ENCODE measurements at places on chromosomes 5 and 9.

- no peak for DNase-seq
Measured at GRCh38 chr9:92637326-92637725, 32.6 kb downstream of the IPPK start.

DNA sequence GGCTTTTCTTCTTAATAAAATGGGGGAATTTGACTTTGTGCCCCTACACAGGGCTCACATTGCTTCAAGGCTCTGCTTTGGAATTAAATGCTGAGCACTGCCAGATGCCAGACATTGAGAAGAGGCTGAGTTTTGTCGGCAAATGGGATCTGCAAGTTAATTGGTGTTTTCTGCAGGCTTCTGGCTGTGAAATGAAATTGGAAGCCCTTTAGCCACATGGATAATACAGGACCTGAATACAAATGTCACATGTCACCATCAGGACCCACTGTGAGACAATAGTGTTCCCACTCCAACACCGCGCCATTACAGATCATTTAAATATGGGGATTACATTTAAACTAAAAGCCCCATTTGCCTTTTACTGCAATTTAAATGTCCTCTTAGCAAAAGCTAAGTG is 164.4 kb downstream of the ZSWIM6 start:
- peak; percentile 51 for DNase-seq

GRCh38 chr5:150778088-150778516 is 455 bp upstream of the SMIM3 start:
- DNase-seq, result no peak

- no peak for DNase-seq
Measured at GRCh38 chr9:75027187-75028107, 646 bp downstream of the CARNMT1 start.

DNA sequence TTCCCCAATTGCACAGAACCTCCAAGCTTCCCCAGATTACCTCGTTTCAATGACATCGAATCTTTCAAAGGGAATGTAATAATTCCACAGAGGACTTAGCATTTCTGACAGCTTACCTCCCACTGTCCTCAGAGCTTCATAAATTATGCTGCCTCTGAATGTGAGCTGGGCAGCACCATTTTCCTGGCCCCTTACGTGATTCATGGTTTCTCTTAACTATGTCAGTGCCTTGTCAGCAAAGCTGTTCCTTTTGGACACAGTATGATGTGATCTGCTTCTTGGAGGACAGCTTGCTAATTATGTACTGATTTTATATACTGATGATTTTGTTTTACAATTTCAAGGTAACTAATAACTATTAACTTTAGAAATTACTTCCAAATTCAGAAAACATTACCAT is 27.7 kb upstream of the SSBP2 start:
- DNase-seq, result no peak

- DNase-seq, result no peak
Measured at GRCh38 chr5:168818558-168818957, 239.4 kb upstream of the PANK3 start.

DNA sequence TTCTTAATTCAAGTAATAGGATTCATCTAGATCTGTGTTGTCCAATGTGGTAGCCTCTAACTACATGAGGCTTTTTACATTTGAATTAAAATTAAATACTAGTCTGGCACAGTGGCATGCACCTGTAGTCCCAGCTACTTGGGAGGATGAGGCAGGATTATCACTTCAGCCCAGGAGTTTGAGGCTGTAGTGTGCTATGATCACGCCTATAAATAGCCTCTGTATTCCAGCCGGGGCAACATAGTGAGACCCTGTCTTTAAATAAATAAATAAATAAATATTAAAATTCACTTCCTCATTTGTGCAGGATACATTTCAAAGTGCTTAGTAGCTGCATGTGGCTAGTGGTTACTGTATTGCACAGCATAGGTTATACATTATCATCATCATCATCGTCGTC is 91.8 kb downstream of the UBE2R2 start:
- DNase-seq, result no peak

- no peak for DNase-seq
Measured at GRCh38 chr9:131385296-131385695, 8.6 kb upstream of the PRRC2B start.

- DNase-seq, result no peak
Measured at GRCh38 chr5:115424446-115424845, 120.1 kb downstream of the FEM1C start.

DNA sequence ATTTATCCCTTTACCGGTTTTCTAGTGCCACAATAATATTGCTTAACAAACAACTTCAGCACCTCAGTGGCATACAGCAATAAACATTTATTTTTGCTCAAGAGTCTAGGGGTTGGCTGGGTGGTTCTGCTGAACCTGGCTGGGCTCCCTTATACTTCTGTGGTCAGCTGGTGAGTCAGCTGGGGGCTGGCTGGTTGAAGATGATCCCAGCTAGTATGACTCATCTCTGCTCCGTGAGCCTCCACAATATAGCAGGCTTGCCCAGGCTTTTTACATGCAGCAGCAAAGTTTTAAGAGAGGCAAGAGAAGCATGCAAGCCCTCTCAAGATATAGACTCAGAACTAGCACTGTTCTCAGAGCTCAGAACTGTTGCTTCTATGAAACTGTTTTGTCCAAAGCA is 523.5 kb upstream of the CLINT1 start:
- no peak for DNase-seq

DNA sequence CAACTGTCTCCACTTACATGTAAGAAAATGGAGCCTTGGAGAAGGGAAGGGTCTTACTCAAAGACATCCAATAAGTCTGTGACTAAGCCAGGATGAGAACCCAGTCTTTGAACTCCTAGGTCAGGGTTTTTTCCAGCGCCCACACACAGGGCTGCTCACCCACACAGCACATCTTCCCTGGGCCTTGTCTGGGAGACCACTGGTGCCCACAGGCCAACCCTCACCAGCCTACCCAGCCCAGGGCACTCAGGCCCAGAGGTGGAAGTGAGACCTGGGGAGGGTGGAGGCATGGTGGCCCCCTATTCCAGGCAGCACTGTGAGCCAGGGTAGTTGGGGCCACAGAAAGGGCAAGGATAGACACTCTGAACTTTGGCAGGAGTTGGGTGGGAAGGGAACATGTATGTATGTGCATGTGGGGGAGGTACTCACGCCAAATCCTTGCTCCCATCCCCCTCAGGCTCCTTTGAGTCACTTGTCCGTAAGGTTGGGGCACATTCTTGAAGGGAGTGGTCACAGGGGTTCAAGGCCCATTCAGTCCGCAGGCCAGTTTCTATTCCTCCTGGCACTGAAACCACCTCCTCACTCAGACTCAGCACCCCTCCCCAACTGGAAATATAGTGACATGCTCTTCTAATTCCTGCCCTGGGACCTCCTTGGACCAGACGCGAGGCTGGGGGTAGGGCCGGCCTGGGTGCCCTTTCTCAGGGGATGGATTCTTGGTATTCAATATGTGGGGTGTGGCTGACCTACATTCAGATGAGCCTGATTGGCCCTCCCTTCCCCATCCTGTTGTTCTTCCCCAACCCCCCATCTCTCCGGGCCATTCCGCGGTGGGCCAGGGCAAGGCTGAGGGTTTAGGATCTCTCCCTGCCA is 2.9 kb upstream of the SLC4A9 start:
- DNase-seq, result no peak

- no peak for DNase-seq
Measured at GRCh38 chr5:124725040-124725434, 21.4 kb downstream of the ZNF608 start.

- no peak for DNase-seq
Measured at GRCh38 chr5:180982008-180982741, 6.5 kb upstream of the BTNL3 start.

DNA sequence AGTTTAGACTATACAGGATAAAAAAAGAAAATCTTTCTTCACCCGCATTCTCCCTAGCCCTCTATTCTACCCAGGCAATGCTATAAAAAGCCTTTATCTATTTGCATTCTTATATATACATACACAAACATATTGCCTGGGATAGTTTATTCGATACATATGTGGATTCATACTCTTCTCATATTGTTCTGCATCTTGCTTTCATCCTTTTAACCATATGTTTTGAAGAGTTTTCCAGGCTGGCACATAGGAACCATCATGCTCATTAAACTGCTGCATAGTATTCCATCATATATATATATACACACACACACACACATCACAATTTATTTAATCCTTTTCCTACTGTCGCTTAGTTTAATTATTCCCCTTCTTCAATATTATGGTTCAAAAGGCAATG is 461.2 kb downstream of the NTRK2 start:
- DNase-seq, result no peak

GRCh38 chr9:113474360-113475028 is 11.0 kb downstream of the RGS3 start:
- DNase-seq, result no peak

- no peak for DNase-seq
Measured at GRCh38 chr5:126122942-126123341, 300.3 kb upstream of the GRAMD2B start.

DNA sequence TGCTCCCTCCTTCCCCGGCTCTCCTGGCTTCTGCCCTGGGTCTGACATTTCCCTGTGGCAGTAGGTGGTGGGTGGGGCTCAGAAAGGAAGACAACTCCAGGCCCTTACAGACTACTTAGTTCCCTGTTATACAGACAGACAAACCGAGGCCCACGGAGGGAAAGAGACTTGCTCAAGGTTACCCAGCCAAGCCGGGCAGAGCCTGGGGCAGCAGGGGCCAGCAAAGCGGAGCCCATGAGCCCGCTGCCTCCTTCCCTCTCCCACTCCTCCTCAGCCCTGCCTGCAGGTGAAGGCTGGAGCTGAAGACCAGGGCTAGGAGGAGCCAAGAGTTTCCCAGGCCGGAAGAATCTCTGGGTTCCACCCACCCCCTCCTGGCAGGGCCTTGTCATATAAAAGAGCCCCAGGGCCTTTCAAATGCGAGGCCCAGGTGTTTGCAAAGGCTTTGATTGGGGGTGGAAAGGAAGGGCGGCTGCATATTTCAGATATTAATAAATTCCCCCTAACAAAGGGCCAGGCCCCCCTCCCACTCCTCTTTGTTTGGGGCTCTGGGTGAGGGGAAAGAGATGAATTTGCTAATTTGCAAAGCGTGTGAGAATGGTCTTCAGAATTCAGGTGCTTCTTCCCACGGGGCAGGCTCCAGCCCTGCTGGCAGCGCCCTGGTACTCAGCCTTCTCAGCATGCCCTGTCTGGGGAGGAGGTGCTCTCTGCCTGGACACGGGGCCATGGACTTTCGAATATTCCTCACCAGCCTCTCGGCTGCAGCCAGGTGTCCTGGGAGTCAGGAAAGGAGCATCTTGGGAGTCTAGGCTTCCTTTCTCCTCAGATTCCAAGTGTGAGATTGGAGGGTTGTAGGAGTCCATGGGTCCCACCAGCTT is 21.5 kb downstream of the SLC6A7 start:
- no peak for DNase-seq

DNA sequence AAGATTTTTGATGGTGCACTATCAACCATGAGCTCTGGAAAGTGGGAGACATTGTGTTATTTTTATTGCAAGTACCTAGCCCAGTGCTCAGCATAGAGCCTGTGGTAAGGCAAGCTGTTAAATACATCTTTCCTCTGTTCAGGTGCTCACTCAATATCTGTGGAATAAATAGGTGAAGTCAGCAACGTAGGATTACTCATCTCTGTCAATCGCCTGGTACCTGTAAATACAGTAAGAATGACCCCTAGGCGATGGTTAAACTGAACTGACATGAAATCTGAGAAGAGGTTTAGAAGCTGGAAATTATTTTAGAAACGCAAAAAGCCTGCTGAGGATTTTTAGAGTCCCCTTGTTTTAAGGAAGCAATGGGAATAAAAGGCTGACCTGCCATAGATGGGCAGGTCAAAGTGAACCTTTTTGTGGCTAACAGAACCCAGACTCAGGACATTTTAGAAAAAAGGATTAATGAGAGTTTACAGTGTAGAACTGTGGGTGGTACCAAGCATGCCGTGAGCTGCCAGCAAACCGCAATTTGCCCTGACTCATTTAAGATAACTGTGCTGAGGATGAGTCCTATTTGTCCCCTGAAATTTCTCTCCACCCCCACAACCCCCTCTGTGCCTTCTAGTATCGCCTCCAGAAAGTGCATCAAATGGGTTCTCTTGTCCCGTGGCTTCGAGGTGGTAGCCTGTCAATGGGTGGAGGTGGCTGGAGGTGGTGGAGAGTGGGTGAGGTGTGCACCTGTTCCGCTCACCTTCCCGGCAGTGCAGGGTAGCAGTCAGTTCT is 375.1 kb downstream of the MED10 start:
- no peak for DNase-seq

GRCh38 chr9:546797-547223 is 294.7 kb upstream of the DMRT1 start:
- no peak for DNase-seq

GRCh38 chr5:157562111-157562581 is 13.4 kb downstream of the ADAM19 start:
- DNase-seq, result no peak

- no peak for DNase-seq
Measured at GRCh38 chr5:59790776-59791475, 102.6 kb downstream of the PDE4D start.

GRCh38 chr9:69744688-69745380 is 15.0 kb downstream of the PTAR1 start:
- no peak for DNase-seq

DNA sequence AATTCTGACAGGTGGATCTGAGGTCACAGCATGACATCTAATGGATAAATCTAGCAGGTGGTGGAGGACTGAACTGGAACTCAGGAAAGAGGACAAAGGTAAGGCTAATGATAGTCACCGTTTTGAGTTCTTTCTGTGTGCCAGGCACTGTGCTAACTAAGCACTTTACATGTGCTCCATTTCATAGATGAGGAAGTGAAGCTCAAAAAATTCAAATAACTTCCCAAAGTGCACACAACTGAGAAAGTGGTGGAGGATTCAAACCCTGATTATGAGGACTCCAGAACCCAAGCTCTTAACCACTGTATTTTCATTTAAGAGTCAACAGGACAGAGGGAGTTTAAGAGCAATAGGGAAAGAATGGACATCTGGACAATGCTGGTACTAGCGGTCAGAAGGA is 7.1 kb upstream of the DELE1 start:
- no peak for DNase-seq

GRCh38 chr9:72769546-72769945 is 183.3 kb downstream of the ALDH1A1 start:
- DNase-seq, result no peak

DNA sequence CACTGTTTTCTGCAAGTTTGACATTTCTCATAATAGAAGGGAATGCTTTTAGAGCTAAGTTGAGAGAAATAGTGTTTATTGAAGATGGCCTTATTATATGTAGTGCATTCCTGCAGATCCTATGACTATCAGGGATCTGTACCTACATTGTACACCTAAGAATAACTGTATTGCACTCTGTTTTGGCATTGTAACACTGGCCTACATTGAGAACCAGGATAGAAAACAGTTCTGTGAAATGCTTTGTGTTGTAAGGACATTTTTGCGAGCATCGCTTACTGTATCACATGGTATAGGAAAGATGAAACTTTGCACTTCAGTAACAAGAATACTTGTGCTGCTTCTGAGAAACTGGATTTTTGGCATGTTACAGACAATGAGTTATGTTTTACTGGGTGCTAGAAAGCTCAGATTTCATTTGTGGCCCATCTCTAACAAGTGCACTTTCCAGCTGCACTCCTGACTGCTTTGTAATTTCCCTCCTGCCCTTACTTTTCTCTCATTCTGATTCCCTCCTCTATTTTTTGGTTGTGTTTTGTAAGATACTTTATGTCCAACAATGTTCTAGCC is 30.6 kb downstream of the C9orf85 start:
- no peak for DNase-seq

GRCh38 chr5:9268226-9268625 is 277.6 kb downstream of the SEMA5A start:
- DNase-seq, result no peak

All from NCI-H2081 treated with DMSO at 0.1 percent for 48 hours (cell line).